Hematopoietic multipotent progenitor cell treated with erythropoietin and hydrocortisone succinate and interleukin-3 and kit ligand, for 8 days (in vitro differentiated cells): ENCODE measurements at places on chromosomes 7 and 10.

- no peak for DNase-seq
Observed at GRCh38 chr7:132825222-132825621, 249.0 kb upstream of the PLXNA4 start.

DNA sequence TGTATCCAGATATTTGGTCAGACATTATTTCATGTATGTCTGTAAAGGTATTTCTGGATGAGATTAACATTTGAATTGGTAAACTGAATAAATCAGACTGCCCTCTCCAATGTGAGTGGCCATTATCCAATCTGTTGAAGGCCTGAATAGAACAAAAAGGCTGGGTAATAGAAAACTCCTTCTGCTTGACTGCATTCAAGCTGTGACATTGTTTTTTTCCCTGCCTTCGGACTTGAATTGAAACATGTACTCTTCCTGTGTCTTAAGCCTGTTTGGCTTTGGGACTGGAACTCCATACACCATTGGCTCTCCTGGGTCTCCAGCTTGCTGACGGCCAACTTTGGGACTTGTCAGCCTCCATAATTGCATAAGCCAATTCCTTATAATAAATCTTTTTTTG, 36.0 kb upstream of the ARHGAP21 start:
- DNase-seq: no peak

DNA sequence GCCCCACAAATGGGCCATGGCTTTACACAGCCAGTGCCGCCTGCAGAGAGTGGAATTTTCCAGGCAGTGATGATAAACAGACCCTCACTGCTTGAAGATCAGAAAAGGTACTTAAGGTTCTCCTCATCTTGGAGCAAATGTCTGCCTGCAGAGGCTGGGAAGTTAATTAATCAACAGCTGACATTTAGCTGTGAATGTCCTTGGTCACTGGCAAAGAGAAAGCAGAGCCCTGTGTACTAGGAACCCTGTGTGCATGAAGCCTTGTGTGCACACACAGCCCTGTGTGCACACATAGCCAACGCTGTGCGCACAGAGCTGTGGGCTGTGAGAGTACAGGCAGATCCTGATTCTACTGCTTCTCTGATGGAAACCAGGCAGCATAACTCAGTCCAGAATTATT, 291.6 kb upstream of the MKI67 start:
- no peak for DNase-seq

GRCh38 chr7:108697254-108697653, 127.6 kb downstream of the DNAJB9 start:
- no peak for DNase-seq

DNA sequence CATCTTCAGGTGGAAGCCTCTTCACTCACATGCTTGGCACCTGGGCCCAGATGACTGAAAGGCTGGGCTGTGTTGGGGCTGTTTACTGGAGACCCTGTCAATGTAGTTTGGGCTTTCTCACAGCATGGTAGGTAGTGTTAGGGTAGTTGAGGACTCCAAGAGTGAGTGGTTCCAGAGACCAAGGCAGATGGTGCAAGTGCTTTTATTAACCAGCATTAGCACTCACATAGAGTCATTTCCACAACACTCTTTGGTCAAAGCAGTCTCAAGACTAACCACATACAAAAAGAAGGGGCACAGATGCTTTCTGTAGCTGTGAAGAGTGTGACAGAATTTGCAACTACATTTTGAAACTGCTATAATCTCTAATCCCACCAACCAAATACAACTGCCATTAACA, 135.0 kb downstream of the RTKN2 start:
- DNase-seq: no peak

DNA sequence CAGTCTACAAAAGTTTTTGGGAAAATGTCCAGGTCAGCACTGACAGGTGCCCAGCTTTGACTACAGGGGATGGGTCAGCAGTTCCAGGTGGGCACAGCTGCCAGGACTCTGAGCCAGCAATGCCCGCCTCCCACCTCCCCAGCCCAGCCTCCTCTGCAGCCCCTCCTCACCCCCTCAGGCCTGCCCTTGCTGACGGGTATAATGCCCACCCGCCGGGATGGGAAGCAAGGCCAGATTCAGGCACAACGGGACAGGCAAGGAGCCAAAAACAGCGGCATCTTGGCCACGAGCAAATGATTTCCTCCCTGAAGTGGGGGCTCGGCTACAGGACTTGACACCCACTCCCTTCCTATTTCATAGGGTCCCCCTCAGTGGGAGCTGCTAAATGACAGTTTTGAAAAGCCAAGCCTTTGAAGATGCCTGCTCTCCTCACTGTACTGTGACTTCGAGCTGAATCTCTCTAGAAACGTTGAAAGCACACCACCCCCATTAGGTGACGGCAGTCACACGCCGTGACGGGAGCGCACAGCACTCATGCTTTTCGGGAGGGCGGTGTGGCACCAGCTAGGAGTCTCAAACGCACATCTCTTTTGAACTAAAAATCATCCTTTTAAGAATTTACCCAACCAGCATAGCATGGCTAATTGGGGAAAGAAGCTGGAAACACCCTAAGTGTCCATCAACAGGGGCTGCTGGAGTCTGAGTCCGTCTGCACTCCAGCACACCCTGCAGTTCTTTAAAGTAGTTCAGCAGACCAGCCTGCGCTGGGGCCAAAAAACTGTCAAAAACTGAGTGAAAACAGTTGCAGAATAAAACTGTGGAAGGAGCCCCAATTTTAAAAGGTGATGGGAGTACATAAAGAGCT, 29.6 kb downstream of the MAD1L1 start:
- no peak for DNase-seq

DNA sequence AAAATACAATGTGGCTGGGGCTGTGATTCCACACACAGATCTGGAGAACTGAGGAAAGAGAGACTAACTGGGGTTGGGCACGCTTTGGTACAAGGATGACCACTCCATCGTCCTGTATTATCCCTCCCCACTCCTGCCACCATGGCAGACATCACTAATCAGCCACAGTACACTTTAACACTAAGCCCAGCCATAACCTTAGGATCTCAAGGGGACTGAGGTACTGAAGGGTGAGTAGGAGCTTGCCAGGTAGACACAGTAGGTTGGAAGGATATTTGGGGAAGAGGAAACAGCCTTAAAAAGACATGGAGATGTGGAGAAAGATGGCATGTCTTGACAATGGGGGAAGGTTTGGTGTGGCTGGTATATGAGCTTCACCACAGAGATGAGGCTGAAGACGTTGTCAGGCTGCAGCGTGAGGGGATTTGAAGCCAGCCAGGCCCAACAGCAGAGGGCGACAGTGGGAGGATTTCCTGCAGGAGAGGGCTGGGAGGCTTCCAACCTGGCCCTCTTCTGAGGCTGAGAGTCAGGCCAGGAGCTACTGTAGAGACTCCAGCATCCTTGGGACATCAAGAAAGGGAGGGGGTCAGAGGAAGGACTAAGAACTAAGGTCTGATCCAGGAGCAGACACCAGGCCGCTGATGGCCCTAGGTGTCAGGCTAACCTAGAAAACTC, 58.6 kb upstream of the COL13A1 start:
- peak; percentile 8 for DNase-seq

DNA sequence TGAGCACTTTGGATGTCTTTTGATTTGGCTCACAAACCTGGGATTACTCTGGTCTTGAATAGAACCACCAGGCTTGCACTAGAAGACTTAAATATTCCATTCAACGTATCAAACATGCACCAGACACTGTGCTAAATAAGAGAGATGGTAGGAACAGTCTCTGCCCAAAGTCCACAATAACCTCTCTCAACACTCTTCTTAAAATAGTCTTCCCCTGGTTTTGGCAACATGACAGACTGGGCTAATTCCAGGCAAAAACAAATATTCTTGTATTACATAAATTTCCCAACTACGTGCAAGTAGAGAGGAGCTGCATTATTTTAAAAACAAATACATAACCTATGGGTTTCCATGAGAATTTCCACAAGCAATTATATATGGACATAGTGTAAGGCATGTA, 64.8 kb upstream of the PAPSS2 start:
- no peak for DNase-seq

DNA sequence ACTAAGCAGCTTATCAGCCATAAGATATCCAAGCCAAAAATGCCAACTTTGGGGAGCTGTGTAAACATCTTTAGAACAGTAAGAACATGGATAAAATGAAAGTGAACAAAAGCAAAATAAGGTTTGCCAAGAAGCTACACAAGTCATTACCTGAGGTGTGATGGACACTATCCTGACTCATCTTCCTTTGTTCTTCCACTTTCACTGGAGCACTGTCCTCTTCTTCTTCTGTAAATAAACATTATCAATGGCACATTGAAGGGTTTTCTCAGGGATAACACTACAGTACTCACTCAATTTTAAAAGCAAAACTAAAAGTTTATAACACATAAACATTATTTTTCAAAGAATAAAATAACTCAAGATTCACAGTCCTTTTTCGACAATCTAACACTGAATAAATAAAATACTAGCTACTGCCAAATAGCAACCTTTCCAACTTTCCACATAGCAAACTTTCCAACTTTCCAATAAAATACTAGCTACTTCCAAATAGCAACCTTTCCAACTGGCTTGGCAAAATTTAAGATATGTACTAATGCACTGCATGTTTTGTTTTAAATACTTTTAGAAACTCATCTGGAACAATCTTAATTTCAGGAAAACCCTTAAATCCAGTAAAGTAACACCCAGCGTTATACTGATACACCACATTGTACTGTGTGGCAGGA, 174.1 kb downstream of the SKAP2 start:
- no peak for DNase-seq

- DNase-seq: no peak
Observed at GRCh38 chr7:131244259-131244852, 83.3 kb upstream of the MKLN1 start.

DNA sequence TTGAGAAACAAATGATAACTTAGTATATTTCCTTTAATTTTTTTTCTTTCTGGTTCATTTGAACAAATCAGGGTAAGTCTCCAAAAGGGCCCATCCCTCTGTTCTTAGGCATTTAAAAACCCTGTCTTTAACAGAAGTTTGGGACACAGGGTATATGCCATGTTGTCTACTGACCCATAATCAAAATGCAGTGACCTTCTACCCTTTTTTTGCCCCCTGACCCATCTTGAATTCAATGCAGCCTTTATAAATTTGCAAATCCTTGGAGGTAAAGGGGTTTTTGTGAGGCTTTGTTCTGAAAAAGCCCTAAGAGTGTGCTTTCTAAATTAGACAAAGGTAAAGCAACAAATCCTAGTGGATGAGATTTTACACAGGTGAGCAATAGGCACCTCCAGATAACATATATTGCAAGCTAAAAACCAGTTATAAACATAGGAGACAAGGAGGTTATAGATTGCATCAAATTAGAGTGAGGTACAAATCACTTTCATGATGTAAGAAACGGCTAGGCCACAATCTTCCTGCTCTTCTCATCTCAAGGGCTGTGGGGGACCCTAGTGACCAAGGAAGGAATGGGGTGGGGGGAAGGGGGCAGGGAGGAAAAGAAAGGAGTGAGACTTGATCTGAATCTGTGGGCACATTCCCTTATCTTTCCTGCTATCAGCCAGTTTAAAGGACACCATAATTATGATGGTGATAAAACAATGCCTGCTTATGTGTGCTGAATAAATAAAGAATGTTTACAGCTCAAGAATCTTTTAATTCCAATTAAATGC, 2.7 kb downstream of the SKIDA1 start:
- DNase-seq: no peak

GRCh38 chr7:11831736-11832495, at the start of gene THSD7A:
THSD7A (minus strand) TSS chr7:11832198; CDS start chr7:11831946, 252 bp downstream.
- no peak for DNase-seq

DNA sequence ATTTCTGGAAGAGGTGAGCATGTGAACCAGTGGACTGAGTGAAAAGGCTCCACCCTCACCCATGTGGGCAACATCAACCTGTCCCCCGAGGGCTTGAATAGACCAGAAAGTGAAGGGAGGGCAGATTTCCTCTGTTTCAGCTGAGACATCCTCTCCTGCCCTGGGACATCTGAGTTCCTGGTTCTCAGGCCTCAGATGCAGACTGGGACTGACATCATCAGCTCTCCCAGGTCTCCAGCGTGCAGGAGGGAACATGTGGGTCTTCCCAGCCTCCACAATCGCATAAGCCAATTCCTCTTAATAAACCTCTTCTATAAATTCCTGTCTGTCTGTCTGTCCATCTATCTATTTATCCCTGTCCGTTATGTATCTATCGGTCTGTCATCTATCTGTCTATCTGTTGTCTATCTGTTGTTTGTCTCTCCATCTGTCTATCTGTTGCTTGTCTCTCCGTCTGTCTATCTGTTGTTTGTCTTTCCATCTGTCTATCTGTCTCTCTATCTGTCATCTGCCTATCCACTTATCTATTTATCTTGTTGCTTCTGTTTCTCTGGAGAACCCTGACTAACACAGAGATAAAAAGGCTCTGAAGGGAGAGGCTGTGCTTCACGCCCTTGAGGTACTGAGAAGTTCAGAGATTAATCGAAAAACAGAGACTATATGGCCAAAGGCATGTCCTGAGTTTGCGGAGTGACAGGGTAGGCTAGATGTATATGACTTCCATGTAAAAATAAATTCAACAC, 140.3 kb upstream of the PFKP start:
- DNase-seq: no peak

- DNase-seq: no peak
Observed at GRCh38 chr10:128744811-128745305, 618.6 kb upstream of the MKI67 start.

- DNase-seq: no peak
Observed at GRCh38 chr7:36137258-36137657, 15.8 kb upstream of the EEPD1 start.

GRCh38 chr10:17647326-17647725, 3.4 kb downstream of the STAM start:
- no peak for DNase-seq

GRCh38 chr10:105398202-105398601, 757.1 kb downstream of the SORCS3 start:
- DNase-seq: no peak

DNA sequence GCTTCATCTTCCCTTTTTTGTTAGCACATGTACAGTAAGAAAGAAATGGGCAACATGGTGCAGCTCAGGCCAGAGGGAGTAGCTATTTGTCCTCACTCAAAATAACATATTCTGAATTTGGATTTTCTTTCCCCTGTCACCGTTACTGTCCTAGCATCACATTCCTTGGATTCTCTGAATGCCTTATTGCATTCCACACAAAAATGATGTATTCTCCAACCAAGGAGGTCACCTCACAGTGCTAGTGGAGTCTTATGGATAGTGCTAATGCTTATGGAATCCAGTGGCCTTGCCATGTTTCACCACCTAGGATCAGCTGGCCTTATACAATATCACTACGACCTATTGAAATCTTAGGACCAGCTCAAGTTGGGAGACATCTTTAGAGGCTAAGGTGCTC, 7.2 kb downstream of the PRSS58 start:
- no peak for DNase-seq

DNA sequence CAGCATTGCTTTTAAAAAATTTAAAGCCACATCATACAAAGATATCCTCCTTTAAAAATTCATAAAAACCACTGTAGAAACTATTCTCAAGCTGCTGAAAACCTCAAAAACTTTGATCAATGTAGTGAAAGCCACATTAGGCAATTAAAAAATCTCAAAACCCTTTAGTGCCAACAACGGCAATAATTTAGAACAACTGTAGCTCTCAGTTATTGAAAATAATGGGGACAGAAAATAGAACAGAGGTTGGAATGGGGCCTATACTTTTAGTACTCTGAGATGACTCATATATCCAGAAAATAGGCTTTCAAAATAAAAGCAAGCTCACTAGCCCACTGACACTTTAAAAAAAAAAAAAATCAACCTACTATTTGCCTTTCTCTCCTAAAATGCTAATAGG, 87.5 kb downstream of the GSAP start:
- DNase-seq: no peak

- peak; percentile 63 for DNase-seq
Observed at GRCh38 chr7:101094791-101095375, 9.6 kb downstream of the TRIM56 start.
